HTR-8/SVneo (cell line): ENCODE measurements at places on chromosomes 3 and 15.

GRCh38 chr3:171328419-171329082, 131.7 kb downstream of the TNIK start:
- DNase-seq: no peak

DNA sequence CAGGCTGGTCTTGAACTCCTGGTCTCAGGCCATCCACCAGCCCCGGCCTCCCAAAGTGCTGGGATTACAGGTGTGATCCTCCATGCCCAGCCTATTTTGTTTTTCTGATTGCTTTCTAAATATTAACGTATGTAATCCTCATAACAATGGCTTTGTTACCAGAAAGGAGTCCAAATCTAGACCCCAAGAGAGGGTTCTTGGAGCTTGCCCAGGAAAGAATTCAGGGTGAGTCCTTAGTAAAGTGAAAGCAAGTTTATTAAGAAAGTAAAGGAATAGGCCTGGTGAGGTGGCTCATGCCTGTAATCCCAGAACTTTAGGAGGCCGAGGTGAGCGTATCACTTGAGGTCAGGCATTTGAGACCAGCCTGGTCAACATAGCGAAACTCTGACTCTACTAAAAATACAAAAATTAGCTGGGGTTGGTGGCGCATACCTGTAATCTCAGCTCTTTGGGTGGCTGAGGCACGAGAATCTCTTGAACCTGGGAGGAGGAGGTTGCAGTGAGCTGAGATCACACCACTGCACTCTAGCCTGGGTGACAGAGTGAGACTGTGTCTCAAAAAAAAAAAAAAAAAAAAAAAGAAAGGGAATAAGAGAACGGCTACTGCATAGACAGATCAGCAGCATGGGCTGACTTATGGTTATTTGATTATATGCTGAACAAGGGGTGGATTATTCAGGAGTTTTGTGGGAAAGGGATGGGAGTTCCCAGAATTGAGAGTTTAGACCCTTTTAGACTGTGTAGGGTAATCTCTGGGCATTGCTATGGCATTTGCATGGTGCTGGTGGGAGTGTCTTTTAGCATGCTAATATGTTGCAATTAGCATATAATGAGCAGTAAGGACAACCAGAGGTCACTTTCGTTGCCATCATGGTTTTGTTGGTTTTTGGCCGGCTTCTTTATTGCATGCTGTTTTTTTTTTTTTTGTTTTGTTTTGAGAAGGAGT, 36.1 kb downstream of the TYRO3 start:
- DNase-seq: no peak

DNA sequence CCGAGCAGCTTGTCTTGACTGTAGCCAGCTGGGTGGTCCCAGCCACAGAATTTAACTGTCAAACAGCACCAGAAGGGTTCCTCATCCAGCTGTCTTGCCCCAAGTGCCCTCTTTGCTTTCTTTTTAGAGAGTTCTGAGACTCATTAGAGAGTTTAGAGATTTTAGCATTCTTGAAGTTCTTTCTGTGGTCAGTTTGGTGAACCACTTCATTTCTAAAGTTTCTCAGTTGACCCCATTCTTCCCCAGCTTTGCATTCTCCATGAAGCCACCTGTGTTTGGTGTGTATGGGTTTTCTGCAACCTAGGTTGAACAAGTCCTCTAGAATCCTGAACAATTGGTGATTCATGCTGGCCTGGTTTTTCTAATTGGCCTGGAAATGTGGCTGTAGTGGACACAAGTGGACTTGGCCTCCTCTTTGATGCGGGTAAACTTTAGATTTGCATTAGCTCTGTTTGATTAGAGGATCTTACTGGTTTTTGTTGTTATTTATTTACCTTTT, 33.7 kb downstream of the FLNB start:
- no peak for DNase-seq

DNA sequence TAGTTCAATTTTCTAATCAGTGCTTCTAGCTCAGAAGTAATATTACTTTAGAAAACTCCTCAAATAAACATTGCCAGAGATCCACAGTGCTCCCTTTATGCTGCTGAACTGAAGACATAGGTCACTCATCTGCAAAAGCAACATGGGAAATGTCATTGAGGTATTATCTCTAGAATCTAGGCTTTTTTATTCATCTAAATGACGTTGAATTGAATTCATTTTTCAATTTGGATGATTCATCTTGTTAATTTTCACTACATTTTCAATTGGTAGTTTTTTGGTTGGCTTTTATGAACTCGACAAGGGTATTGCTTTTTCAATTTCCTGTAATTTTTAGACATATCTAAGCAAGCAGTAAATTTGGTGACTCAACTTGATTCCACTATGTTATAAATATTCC, 275.4 kb downstream of the NFKBIZ start:
- no peak for DNase-seq

- no peak for DNase-seq
Measured at GRCh38 chr15:64610257-64610919, 150.0 kb downstream of the ZNF609 start.

DNA sequence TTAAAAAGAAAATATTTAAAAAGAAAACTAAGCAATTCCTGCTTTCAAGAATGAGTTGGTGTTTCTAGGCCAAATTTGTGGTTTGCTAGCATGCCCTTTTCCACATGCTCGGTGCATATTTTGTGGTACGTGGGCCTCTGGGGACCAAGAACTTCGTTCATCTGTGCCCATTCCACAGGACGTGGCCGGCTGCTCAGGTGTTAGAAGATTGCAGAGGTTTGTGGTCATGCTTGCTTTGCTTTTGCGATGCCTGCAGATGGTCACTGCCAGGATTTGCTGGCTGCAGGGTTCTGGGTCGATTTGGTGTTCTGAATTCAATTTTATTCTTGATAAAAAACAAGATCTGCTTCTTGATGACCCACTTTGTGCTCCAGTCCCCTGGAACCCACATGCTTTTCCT, 7.5 kb downstream of the PSTPIP1 start:
- no peak for DNase-seq

- DNase-seq: no peak
Measured at GRCh38 chr15:88252441-88252840, 4.1 kb downstream of the NTRK3 start.

GRCh38 chr15:56351957-56352506, 13.2 kb upstream of the TEX9 start:
- no peak for DNase-seq

- no peak for DNase-seq
Measured at GRCh38 chr3:56591262-56591661, 34.3 kb downstream of the CCDC66 start.

DNA sequence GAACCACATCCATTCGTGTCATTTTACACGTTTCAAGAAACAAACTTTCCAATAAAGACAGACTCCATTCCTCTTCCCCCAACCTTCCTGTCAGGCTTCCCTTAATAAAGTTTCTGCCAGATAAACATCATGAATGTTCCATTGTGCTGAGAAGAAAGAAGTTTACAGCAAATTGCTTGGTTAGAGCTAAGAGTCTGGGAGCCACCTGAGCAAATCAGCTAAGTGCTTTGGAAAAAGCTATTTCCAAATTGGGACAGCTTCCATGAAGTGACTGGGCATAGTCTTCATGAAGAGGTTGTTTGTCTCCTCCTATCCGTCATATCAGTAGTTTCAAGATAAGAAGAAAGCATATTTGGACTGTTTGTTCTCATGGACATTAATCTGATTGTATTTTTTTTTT, 77.0 kb downstream of the MAGI1 start:
- no peak for DNase-seq

- DNase-seq: no peak
Measured at GRCh38 chr3:29601861-29602585, 321.2 kb downstream of the RBMS3 start.

DNA sequence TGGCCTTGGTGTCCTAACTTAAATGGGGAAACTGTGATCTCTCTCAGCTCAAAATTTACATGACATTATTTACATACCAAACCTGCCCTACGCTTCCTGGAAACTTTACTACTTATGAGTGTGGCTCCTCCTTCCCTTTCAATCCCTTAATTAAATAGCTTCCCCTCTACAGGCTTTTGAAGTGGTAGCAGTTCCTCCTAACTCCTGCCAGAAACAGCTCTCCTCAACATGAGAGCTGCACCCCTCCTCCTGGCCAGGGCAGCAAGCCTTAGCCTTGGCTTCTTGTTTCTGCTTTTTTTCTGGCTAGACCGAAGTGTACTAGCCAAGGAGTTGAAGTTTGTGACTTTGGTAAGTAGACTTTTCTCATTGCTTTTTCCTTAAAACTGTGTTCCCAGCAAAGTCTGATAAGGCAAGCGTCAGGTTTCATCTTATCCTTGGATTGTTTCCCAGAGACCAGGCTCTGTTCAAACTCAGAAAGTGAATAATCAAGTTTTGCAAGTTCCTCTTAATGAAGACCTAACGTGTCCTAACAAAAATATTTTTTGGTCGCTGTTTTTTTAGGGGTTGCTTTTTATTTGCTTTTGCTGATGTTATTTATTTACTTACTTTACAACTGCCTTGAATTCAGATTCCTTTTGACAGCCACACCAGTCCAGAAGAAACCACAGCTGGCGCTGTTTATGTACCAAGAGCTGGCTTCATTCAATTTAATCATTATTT, at the start of gene ACP3:
Gene ACP3, plus strand, starts transcription at position 179 of the 720 bp plus-strand sequence. Its CDS starts 50 bp downstream, at position 229.
- DNase-seq: peak; percentile 21

GRCh38 chr15:51030649-51031316, 63.9 kb downstream of the TNFAIP8L3 start:
- no peak for DNase-seq

- DNase-seq: no peak
Measured at GRCh38 chr3:87410110-87410509, 133.7 kb upstream of the POU1F1 start.

- peak; percentile 69 for DNase-seq
Measured at GRCh38 chr15:63466378-63467192, 37.8 kb upstream of the USP3 start.

DNA sequence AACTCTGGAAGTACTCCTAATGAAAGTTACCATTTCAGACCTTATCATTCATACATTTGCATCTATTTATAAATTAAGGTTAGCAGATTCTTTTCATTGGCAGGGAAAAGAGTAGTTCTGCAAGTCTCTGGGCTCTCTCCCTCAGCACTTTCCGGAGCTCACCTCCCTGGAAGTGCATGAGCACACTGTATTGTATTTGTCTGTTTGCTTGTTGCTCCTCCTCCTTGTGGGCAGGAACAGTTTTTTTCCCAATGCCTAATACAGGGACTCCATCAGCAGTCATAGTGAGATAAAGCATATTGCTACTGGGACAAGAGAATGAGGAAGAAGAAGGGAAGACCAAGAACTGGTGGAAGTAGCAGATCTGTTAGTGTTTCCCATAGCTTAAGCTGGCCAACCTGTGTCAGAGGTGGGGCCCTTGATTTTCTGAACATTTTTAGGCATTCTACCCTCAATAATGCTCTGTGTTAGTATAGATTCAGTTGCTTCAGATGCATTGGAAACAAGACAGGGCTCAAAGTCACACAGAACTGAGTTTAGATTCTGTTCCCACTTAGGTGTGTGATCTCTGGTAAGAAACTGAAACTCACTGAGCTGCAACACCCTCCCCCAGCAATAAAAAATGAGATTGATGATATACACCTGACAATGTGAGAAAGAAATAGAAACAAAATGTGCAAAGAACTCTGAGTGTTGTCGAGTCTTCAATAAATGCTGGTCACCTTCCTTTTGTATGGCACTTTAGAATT, 407.8 kb downstream of the TUSC7 start:
- no peak for DNase-seq

GRCh38 chr3:159232966-159233365, 431.1 kb downstream of the MFSD1 start:
- no peak for DNase-seq

- no peak for DNase-seq
Measured at GRCh38 chr3:160400030-160400701, 716 bp downstream of the SMC4 start.

DNA sequence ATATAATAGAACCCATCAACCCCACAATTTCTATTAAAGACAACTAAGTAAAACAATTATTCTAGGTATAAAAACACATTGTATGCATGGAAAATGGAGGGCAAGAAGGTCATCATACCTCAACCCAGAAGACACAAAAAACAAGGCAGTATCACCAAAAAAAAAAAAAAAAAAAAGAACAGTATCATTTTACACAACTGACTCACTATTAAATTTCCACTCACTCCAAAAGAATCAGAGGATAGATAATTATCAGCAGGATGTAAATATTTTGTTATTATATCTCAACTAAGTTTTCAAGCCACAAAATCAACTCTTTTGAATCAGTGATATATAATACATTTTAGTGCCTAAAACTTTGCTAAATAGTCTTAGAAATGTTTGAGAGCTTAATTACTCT, 55.0 kb downstream of the CLASP2 start:
- no peak for DNase-seq

- no peak for DNase-seq
Measured at GRCh38 chr3:156037356-156037755, 83.0 kb upstream of the KCNAB1 start.

DNA sequence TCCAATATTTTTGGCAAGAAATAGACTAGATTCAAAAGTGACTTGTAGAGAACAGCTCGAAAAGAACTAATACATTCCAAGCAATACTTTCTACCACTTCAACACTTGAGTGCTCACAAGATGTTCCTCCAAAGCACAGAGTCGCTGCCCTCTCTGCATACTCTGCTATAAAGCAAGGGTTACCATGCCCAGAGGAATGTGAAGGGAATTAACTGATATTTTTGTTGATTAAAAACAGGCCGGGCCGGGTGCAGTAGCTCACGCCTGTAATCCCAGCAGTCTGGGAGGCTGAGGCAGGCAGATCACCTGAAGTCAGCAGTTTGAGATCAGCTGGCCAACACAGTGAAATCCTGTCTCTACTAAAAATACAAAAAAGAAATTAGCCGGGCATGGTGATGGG, 57.6 kb upstream of the CSPG5 start:
- DNase-seq: no peak

GRCh38 chr15:89628301-89628700, 27.0 kb downstream of the KIF7 start:
- no peak for DNase-seq

- no peak for DNase-seq
Measured at GRCh38 chr3:15292765-15293522, 39.4 kb downstream of the SH3BP5 start.
